ENCODE measurements at places on chromosomes 5 and 9.

GRCh38 chr5:69335341-69335935, 2.8 kb upstream of the CCDC125 start:
- DNase-seq, result no peak

DNA sequence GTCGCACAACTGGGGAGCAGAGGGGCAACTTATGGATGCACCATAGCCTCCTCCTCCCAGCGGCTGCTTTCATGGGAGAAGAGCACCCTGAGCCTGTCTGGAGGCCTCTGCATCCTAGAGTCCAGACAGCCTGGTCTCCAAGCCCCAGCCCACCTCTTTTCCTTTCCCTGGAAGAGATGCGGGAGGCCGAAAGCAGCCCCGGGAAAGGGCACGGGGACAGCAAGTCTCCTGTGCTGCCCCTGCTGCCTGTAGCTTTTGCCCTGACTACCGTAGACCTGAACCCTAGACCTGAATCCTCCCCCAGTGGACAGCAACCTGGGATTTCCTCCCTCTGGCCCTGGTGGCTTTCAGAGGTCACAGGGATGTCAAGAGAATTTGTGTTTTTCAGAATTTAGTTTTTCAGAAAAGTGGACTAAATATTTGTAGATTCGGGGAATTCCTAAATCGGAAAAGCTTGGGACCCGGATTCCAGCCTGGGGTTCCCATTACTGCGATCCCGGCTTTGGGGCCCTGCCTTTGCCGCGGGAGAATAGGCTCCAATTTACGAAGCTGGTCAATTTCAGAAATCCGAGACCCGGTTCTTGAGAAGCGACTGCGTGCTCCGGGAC, 4.3 kb upstream of the PITX1 start:
- no peak for DNase-seq

- no peak for DNase-seq
Measured at GRCh38 chr5:14946815-14947620, 75.4 kb upstream of the ANKH start.

GRCh38 chr5:147782110-147783028, at the start of gene JAKMIP2:
JAKMIP2 (minus strand) TSS chr5:147782728; CDS start chr5:147671806, 110,922 bp downstream.
- peak; percentile 96 for DNase-seq

- no peak for DNase-seq
Measured at GRCh38 chr5:55923865-55924500, 70.8 kb downstream of the IL6ST start.

- DNase-seq, result no peak
Measured at GRCh38 chr5:10030219-10030831, 219.4 kb downstream of the ATPSCKMT start.

GRCh38 chr5:127577458-127577857, 60.0 kb downstream of the PRRC1 start:
- DNase-seq, result no peak

DNA sequence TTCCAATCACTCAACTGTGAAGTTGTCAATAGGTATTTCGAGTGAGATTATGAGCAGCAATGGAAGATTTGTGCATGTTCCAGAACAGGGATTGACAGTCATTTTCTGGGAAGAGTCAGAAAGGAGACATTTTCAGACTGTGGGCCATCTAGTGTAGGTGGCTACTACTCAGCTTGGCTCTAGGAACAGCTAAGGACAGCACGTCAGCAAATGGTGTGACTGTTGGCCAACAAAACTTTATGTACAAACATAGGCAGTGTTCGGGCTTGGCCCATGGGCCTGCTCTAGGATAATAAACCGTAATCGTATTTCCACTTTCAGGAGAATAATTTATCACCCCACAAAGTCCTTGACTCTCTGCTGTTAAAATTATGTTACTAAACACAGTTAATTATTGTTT, 143.6 kb downstream of the ADCY2 start:
- no peak for DNase-seq

DNA sequence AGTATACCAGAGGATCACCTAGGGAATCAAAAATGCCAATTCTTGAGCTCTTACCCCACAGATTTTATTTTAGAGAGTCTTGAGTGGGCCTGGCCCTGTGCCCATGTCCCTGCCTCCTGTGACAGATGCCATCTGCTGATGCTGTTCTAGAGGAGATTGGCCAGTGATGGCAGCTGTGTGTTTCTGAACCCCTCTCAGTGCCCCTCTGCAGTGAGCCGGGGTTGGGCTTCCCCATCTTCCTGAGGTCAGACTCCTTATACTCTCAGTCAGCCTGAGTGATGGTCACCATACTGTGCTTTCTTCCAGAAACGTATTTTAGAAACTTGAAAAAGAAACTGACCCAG, 6.1 kb downstream of the PTCD2 start:
- DNase-seq, result no peak

DNA sequence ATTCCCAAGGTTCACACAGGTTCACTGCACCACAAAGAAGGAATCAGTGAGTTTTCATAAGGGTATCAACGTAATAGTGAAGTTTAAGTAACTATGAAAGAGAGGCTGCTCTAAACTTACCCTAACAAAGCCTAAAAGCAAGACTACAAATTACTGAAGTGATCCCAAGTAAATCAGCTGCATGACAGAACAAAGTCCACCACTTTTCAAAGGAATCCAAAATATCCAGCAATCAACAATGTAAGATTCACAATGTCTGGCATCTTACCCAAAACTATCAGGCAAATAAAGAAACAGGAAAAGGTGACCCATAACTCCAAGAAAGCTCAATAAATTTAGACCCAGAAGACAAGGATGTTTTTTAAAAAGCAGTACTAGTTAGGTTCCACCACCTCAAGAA, 70.1 kb downstream of the GNAQ start:
- no peak for DNase-seq

GRCh38 chr9:72985746-72986145, 32.9 kb upstream of the ALDH1A1 start:
- no peak for DNase-seq

GRCh38 chr5:31463351-31463750, 68.5 kb downstream of the DROSHA start:
- no peak for DNase-seq

- DNase-seq, result no peak
Measured at GRCh38 chr5:61327760-61328753, 4.0 kb upstream of the ZSWIM6 start.

DNA sequence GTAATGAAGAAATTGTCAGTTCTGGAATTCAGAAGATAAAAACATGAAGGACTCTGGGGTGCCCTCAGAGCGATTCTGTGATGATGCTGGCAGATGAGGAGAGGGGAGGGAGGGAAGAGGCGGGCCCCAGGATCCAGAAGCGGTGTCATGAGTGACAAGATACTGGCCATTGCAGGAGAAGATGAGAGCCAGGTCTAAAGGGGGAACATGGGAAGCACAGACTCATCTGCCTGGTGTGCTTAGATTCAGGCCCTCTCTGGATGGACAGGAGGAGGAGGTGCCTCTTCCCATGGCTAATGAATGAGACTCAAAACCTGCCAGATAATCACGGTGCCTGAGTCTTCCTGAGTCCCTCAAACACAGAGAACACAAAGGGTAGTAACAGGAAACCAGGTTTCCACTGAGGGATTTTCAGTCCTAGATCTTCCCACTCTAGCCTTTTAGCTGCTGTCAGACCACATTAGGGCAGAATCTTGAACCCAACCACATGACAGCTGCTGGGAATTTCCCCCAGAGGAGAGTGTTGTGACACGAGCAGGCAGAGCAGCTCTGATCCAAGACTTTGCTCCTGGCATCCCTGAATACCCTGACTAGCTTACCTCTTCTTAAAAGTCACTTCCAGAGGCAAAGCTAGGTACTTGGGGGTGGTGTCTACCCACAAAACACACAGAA, 28.2 kb upstream of the HSPA9 start:
- DNase-seq, result no peak

DNA sequence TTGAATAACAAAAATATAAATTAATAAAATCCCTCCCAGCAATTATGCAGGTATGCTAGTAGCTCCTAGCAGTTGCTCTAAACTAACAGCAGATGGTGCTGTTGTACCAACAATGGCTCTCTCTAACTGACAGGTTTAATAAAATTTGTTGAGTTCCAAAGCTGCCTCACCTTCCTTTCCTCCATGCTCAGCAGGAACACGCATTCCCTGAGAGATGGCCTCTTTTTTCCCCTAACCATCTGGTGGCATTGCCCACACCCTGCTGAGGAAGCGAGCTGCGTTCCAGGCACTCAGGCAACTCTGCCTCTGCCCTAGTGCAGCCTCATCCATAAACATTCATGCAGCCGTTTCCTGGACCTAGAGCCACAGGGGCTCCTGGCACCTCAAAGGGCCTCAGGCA, 106.2 kb downstream of the KLHL3 start:
- DNase-seq, result peak; percentile 53

- DNase-seq, result peak; percentile 2
Measured at GRCh38 chr5:116084287-116084691, 536 bp upstream of the COMMD10 start.

DNA sequence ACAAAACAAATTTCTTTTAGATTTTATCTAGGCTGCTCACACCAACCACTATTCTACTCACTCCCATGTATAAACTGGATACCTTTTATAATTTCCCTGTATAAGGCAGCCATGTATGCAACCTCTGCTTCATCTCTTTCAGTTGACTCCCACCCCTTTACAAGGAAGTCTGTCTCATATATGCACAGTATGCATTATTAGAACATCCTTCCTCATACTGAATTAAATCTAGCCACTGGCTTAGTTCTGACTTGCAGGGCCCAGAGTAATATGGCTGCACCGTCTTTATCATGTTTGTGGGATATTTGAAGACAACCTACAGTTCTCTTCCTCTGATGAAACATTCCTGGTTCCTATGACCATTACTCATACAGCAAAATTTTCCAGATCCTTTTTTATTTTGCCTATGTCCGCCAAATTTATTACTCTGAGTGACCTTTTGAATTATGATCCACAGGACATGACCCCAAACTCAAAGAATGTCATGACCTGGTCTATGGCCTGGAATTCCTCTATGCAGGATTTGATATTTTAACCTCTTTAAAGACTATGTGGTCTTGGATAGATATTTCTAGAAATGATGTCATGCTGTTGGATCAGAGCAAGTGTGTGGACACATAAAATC, 76.6 kb upstream of the ITGA1 start:
- DNase-seq, result no peak

DNA sequence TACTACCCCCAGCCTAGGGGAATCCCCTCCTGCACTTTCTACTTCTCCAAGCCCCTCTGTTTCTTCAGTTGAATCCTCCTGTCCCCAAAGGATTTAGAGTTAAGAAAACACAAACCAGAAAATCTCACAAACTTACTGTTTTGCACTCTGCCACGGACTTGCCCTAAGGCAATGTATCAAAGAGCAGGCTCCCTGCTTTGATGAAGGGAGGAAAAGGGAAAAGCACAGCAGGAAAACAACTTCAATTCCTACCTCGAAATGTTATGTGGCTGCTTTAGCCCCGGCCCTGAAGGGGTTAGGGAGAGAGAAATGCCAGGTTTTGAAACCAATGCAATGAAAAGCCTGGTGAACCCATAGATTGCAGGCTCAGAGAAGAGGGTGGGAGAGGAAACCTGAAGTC, 254.7 kb downstream of the MAN2A1 start:
- DNase-seq, result no peak

GRCh38 chr9:136653323-136654079, 9.2 kb upstream of the EGFL7 start:
- DNase-seq, result no peak

DNA sequence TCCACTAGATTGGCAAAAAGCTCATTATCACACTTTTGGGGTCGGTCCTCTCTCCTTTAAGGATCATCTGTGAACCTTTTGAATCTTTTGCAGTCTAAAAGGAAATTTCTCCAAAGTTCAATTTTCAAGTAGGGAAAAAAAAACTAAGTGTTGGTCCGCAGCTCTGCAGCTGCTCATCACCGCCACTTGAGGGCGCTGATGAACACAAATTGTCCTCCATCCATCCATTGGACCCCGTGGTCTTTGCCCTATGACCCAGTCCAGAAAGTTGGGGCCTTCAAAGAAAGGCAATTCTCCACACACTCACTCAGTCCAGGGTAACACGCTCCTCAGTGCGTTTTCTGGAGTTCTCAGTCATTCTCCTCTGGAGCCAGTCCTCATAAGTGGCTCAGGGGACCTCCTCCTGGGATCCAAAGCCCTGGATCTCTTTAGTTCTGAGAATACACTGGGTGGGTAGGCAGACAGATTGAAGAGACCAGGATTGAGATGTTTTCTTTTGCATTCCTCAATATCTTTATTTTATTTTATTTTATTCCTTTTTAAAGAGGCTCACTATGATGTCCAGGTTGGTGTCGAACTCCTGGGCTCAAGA, 63.6 kb upstream of the SLC28A3 start:
- peak; percentile 2 for DNase-seq

Data from NCI-H774 (cell line).